ENCODE measurements at places on chromosomes 7 and 10.

- no peak for DNase-seq
Observed at GRCh38 chr7:98240961-98241673, 10.9 kb downstream of the TECPR1 start.

DNA sequence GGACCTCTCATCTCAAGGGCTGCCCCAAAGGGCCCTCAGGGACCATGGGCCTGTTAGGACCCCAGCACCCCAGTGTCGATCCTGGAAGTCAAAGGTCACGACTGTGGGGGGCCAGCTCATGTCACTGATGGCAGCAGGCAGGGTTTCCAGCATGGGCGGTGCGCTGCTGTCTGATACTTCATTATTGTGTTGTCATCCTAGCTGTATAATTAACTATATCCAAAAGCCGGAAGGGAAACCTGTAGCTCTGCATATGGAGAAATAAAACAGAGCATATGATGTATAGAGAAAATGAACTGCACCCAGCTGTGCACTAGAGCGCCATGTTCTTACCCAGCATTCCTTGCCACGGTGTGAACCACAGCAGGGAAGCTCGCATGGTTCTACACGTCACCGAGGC is 196.3 kb downstream of the EBF3 start:
- DNase-seq, result no peak

DNA sequence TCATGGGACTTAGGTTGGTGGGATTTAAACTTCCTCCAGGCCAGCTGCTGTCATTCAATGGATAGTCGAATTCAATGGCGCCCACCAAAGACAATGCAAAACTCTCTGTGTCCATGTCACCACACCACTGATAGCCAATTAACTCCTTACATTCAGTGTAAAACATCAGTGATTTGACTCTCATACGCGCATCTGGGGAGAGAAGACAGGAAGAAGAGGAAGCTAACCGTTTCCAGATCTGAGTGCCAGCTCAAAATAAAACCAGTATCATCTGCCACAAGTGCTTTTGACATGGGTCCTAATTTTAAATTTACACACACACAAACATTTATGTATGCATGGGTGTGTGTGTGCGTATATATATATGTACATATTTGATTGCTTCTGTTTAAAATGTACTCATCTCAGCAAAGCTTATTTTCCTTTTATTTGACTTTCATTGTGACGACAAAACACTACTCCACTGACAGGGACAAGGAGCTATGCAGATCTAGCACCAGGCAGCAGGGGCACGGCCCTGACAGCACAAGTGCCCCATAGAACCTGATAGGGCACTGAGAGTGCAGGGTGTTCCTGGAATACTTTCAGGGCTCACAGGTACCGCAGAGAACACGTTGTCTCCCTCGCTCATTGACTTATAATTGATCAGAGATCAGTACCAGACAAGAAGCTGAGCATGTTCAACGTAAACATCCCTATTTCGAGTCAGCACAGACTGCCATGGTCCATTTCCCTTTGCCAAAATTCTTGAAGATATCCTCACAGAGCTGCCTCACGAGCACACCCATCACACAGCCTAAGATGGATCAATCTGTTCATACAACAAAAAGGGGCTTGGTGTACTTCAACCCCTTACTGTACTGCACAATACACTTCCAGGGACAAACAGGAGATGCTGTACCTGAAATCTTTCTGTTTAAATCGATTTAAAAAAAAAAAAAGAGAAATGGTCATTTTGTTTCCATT is 176.1 kb downstream of the COBL start:
- no peak for DNase-seq

- no peak for DNase-seq
Observed at GRCh38 chr10:96616961-96617360, 30.1 kb upstream of the TM9SF3 start.

DNA sequence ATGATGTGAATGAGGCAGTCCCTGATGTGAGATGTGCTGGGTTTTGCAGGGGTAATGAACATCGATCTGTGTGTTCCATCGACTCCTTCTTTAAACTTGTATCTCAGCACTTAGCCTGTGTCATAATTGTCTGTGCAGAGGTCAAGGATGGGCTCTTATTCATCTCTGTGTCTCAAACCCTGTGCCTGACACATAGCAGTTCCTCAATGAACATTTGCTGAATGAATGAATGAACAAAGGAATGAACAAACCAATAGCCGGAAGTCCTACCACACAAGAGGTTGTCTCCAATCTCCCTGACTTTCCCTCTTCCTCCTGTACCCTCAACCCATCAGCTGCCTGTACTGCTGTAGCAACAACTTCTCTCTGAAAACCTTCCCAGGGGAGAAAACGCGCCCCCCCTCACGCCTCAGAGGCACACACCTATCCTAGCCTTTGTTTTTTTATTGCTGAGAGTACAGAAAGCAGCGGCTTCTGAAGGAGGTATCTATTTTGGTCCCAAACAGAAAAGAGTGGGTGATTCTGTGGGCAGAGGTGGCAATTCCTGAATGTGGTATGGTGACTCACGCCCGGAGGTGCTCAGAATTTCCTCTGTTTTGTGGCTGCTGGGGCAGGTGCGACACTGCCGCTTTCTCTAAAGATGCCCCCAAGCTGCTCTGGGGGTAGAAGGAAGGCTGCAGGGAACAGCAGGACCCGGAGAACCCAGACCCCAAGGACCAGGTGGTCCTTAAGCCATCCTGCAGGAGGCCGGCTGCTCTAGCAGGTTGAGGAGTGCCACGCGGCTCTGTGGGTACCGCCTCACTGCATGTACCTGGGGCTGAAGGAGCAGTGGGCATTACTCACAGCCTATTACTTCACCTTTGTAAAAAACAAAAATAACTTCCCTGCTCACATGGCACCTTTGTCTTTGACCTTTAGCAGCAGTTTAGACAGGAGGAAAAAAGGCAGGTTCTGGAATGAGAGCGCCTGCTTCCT is 9.6 kb downstream of the IL2RA start:
- DNase-seq, result peak; percentile 86

- DNase-seq, result no peak
Observed at GRCh38 chr10:24958721-24959381, 6.4 kb upstream of the PRTFDC1 start.

DNA sequence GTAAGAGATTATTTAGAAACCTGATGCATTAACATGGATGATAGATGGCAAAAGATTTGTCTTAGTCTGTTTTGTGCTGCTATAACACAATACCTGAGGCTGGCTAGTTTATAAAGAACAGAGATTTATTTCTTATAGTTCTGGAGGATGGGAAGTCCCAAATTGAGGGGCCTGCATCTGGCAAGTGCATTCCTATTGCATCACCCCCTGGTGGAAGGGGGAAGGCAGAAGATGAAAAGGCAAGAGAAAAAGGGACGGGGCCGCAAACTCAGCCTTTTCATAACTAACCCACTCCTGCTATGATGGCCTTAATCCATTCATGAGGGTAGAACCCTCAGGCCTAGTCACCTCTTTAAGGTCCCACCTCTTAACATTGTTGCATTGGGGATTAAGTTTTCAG is 153.4 kb upstream of the LRGUK start:
- DNase-seq, result no peak

DNA sequence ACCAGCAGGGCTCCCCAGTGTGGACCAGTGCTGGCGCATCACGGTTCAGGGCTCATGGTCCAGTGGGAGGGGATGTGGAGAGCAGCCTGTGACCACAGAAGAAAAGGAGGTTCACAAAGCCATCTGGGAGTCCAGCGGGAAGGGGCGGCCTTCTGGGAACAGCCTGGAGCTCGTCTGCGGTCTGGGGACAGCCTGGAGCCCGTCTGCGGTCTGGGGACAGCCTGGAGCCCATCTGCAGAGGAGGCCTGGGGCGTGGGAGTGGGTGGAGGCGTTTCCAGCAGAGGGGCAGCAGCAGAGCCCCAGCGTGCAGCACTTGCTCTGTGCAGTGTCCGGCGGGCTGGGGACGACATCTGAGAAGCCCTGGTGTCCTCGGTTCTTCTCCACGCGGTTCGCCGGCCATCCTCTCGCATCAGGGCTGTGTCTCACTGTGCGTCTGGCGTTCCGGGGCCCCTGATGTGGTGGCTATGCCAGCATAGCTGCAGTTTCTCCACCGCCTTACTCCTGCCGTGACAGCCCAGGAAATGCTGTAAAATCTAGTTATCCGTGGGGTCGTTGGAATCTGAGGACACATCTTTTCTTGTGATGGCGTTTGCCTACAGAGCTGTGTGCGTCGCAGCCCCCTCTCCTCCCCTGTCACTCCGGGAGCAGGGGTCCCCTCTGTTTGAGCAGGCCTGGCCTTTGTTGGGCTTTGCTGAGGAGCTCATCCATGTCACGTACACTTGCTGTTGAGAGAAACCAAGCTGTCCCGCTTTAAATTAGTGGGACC is 104.6 kb downstream of the INPP5A start:
- DNase-seq, result no peak

DNA sequence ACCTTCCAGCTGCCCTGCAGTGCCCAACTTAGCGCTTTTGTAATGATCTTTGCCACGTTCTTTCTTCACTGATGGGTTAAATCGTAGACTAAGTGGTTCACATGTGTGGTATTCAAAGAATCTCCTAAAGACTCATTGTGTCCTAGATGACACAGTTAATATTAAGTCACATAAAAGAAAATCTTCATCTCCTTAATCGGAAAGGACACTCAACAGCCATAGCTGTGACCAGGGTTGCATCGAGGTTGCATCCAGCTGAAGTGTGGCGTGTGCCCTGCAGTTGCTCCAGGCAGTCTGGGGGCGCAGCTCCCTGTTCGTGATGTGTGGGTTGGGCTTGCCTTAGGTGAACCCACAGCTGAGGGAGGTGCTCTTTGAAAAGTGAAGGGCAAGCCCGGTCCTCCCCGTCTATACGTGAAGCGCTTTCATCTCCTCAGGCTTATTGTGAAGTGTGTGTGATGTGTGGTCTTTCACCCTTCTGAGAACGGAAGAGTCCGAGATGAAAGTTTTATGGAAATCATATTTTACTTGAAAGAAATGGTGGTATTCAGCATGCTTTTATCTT is 122.7 kb downstream of the TRRAP start:
- no peak for DNase-seq

DNA sequence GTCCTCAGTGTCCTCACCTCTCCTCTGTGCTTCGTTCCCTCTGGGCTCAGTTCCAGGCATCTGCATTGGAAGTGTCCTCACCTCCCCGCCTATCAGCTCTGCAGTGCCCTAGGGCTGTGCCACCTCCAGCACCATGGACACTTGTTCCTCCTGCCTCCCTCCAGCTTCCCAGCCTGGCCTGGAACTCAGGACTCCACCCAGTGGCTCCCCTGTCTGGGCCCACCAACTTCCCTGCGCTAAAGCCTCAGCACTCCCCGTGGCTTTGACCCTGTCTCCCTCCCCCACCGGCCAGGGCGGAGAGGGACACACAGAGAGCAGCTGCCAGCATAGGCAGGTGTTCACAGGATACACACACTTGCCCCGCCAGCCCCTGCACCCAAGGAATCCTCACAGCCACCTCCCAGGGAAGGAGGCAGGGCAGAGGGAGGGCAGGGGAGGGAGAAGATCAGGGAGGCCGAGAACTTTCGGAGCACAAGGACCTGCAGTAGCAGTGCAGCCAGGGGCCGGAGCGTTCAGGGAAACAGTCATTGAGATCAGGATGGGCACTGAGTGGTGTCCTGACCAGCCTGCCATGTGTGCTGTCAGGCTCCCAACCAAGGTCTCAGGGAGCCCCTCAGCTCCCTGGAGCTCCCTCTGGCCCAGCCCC is 31.3 kb downstream of the ANXA8 start:
- DNase-seq, result no peak

DNA sequence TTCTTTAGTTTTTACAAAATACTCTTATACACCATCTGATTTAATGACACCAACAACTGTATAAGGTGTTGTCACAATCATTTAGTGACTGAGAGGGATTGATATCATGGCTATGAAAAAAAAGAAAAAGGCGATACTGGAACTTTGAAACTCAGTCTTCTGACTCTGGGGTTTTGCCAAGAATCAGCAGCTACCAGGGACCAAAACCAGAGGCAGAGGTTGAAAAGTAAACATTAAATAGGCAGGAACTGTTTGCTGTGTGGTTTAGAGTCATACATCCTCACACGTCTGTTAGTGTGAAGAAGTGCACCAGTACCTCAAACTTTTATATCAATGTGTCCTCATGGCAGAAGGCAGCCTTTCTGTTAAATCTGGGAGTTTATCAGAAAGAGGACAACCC is 19.9 kb upstream of the GGCT start:
- DNase-seq, result no peak

DNA sequence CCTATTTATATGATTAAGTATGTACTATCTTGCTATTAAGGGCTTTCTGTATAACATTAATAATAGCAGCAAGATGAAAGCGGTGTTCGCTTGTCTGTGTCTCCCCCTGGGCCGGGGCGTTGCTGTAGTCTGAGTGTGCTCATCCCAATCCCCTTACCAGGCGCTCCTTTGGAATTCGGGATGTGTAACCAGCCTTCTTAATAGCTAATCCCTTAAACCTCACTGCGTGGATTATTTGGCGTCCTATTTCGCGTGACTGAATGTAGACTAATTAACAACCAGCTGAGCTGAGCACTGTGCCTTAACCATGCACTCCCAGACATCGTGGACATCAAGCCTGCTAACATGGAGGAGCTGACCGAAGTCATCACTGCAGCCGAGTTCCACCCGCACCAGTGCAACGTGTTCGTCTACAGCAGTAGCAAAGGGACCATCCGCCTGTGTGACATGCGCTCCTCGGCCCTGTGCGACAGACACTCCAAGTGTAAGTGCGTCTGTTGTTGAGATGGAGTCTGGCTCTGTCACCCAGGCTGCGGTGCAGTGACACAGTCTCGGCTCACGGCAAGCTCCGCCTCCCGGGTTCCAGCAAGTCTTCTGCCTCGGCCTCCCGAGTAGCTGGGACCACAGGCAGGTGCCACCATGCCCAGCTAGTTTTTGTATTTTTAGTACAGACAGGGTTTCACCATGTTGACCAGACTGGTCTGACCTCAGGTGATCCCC is 36.6 kb downstream of the BNIP3 start:
- no peak for DNase-seq

DNA sequence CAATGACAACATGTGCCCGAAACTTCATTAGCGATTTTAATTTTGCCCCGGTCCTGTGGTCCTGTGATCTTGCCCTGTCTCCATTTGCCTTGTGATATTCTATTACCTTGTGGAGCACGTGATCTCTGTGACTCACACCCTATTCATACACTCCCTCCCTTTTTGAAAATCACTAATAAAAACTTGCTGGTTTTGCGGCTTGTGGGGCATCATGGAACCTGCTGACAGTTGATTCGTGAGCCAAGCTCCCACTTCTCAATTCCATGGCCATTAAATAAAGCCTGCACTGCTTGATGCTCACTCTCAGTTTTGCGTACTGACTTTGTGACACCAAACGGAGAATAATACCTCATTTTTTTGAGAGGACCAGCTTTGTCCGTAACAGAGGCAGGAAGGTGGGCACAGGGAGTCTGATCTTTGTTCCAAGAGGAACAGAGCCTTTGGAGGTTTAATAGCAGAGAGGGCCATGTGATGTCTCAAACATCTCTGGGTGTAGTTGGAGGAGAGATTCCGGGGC is 3.8 kb upstream of the ADAMTS14 start:
- no peak for DNase-seq

- DNase-seq, result no peak
Observed at GRCh38 chr10:14916600-14916999, 37.3 kb downstream of the DCLRE1C start.

Data from stimulated activated naive CD4-positive, alpha-beta T cell treated with Interleukin-2 at 50 U/mL for 16 hours (primary cell).